H7 (cell line): ENCODE measurements at places on chromosomes 5 and 9.

- no peak for DNase-seq
Measured at GRCh38 chr5:234450-234849, 16.3 kb downstream of the SDHA start.

DNA sequence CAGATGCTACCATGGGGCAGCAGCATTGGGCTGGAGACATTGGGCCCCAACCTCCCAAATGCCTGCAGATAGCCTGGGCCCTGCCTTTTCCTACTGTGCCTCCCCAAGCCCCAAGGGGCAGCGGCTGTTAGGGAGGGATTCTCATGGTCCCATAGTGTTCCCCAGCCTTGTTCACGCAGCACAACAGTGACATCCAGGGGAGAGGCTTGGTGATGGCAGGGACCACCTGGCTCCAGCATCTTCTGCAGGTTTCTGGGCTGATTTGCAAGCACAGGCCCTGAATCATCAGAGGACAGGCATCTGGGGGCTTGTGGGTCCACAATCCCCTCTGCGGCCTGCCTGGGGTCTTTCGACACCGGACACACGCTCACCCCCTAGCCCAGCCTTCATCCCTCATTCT, 354.6 kb downstream of the SLIT3 start:
- DNase-seq, result peak; percentile 70

- DNase-seq, result peak; percentile 52
Measured at GRCh38 chr9:135920256-135920930, 13.0 kb upstream of the CAMSAP1 start.

- DNase-seq, result no peak
Measured at GRCh38 chr5:156687514-156687913, 162.6 kb upstream of the PPP1R2B start.

DNA sequence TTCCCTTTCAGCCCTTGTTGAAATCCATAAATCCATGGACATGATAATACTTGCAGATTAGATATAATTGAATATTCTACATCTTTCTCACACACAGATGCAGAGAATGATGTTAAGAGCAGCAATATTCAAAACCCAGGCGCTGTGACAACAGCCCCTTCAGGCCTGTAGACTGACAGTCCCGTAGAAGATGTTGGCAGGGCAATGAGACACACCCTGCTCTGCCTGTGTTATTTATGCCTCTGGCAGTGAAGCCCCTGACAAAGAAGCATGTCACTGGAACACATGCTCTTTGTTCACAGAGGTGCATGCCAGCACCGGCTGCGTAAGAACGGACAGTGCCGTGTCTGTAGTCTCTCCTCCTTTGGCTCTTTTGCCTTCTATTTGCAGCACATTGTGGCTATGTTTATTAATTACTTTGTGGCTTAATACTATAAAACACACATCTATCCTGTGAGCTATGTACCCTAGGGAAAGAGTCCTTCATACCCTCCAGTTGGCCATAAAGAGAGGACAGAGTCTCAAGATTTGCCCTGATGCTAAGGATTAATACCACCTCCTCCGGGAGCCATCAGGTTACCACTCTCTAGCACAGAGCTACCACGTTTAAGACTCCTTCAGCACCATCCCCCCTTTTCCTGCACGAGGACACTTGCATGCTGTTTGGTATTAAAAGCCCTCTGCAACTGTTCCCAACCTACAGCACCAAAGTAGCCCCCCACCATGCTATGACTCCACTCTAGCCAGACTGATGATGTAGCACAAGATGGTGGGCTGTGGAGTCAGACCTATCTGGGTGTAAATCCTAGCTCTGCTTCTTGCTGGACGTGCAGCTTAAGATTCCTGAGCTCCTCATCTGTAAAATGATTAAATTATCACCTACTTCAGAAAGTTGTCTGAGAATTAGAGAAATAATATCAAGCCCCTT, 2.0 kb upstream of the ANP32B start:
- no peak for DNase-seq

- DNase-seq, result no peak
Measured at GRCh38 chr5:75057561-75057960, 5.2 kb upstream of the GCNT4 start.

DNA sequence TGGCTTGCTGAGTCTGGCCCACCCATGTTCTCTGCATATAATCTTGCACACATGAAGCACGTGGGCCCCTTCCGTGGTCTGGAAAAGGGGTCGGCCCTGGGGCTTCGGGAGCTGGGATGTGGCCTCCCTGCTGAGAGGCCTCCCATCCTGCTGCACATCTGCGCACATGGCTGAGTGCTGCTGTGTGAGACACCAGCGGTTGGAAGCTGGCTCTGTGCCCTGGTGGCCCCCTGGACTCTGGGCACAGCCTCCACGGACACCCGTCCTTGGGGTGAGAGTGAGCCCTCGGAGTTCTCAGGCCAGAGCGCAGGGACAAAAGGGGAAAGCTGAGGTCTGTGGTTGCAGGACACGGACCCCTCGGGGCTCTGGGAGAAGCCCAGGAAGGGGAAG, 115.8 kb downstream of the RXRA start:
- DNase-seq, result no peak

GRCh38 chr9:126588491-126589168, 25.1 kb upstream of the LMX1B start:
- DNase-seq, result no peak

DNA sequence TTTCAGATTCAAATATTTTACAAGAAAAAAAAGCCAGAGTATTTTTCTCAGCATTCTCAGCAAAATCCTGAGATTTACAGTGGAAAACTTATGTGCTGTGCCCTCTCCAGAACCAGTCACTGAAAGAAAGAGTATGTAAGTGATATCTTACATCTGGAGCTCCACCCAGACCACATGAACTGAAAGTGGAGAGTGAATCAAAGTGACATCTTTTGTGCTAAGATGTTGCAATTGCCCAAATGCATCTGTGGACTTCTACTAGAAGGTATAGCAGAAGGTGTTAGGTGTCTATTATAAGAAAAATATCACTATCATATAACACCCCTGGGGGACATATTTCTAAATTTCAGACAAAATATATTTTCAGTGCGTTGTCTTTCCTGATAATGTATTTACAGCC, 49.0 kb upstream of the RIC1 start:
- no peak for DNase-seq

GRCh38 chr5:68288707-68289134, 73.2 kb downstream of the PIK3R1 start:
- DNase-seq, result peak; percentile 34

- DNase-seq, result no peak
Measured at GRCh38 chr5:139900546-139901250, 105.1 kb downstream of the PSD2 start.

- peak; percentile 93 for DNase-seq
Measured at GRCh38 chr9:121819428-121820231, 168.2 kb downstream of the DAB2IP start.

- DNase-seq, result no peak
Measured at GRCh38 chr5:171223927-171224326, 85.1 kb upstream of the TLX3 start.

GRCh38 chr9:26947736-26948135, 694 bp upstream of the PLAA start:
- DNase-seq, result peak; percentile 40

DNA sequence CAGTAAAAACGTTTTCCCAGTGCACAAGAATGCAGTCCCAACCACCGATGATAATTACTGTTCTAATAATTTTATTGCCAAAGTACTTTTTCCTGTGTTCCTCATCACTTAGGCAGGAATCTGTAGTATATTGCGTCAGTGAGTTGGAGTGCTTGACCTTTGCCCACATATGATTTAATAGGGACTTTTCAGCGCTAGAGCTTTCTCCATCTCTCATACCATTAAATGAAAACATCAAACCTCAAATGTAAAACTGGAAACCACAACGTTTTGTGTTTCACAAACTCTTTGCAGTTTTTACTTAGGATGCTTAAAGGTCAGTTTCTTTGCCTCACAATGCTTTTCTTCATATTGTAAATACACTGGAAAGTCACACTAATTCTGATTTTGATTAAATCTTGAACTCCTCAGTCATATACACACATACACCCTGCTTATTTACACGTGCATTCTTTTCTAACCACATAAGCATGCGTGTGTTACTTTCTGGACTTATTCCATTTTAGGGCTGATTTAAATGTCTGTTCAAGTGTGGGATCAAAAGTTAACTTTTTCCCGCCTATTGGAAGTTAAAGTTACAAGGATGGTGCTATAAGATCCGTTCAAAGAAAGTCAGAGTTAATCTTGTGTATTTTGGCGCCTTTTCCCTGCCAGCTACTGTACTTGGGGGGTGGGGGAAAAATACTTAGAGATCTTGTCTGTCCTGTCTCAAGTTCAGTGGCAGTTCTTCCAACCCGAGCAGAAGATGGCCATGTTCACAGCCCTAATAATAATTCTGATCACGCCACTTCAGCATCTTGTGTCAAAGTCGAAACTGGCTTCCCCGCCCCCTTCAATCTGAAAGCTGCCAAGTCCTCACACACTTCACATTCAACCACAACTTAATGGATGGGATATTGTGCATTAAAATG, 6.6 kb upstream of the NFIB start:
- DNase-seq, result no peak

GRCh38 chr9:4965174-4965821, 19.8 kb upstream of the JAK2 start:
- DNase-seq, result no peak

GRCh38 chr9:123772374-123772773, 157.6 kb downstream of the DENND1A start:
- no peak for DNase-seq

- no peak for DNase-seq
Measured at GRCh38 chr5:62431735-62432620, 19.4 kb downstream of the IPO11 start.

GRCh38 chr5:178808886-178809285, 50.9 kb upstream of the ZNF354B start:
- no peak for DNase-seq

DNA sequence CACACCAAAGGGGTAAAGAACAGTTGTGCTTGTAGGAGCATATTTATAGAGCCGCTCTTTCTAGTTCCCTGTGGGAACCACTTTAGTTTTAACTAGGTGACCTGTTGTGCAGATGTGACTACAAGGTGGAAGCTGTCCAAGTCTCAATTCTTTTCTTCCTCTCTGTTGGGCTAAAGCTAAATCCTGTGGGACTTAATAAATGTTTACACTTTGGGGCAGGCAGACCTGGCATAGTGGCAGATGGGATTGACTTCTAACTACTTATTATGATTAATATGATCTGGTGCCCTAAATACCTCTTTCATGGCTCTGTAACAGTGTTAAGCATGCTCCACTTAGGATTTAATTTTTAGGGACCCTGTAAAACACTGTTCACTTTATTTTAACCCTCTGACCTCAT, 265.3 kb downstream of the KCTD16 start:
- no peak for DNase-seq

DNA sequence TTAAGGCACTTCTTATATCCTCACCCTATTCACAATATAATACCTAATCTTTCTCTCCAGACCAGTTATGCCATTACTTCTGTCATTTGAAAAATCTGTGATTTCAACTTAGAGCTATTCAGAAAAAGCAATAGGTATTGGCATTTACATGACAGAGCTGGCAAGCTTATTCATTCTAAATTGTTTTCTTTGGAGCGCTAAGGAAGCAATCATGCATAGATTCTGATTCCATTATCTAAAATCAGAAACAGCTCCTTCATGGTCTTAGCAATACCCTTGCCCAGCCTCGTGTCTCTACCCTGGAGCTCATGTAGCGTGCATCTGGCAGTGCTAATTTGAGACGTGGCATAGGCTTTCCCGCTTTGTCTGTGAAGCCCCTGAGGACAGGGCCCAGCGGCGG, 4.5 kb downstream of the SLC1A1 start:
- DNase-seq, result no peak

- peak; percentile 85 for DNase-seq
Measured at GRCh38 chr5:140372971-140373487, 13.0 kb downstream of the SLC4A9 start.

DNA sequence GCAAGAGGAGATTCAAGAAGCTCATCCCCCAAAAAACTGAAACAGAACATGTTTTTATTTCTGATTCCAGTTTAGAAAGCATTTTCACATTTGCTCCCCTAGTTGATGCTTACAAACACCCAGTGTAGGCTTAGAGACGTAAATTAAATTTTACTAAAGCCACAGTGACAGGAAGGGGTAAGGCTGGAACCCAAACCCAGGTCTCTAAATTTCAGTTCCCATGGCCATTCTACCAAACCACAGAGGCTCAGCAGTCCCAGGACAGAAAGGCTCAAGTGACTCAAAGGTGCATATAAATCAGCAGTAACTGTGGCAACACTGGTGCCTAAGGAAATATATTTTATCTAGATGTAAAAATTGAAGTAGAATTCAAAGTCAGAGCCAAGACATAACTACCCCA, 128.7 kb downstream of the CEP120 start:
- no peak for DNase-seq

DNA sequence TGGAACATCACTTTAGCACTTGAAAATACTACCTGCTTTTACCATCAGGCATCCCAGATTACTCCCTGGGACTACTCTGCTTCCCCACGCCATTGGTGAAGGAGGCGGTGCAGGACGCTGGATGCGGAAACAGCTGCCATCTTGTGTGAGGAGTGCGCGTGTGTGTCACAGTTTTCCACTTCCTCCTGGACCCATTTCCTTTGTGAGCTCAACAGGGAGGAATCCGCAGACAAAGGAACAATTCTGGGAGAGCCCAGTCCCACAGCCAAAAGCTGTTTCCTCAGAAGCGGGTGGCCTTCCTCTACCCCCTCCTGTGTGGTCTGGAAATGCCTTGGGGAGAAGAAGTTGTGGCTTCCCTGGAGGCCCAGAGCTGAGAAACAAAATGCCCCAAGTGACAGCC, 16.8 kb downstream of the AFAP1L1 start:
- no peak for DNase-seq

GRCh38 chr5:139418793-139419192, 14.9 kb upstream of the SPATA24 start:
- no peak for DNase-seq

DNA sequence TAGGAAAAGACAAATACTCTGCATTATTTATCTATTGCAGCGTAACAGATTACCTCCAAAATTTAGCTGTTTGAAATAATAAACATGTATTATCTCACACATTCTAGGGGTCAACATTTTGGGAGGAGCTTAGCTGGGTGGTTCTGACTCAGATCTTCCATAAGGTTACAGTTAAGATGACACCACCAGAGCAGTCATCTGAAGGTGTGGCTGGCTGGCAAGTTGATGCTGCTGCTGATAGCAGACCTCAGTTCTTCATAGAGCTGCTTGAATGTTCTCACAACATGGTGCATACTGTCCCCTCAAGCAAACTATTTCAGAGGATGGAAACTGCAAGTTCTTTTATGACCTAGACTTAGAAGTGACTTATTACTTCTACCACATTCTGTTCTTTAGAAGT, 146.3 kb upstream of the FSTL4 start:
- no peak for DNase-seq

- no peak for DNase-seq
Measured at GRCh38 chr9:89687188-89687587, 82.4 kb downstream of the GADD45G start.

GRCh38 chr5:54844905-54845566, 140.4 kb downstream of the ESM1 start:
- no peak for DNase-seq
